Stimulated activated CD4-positive, alpha-beta T cell treated with anti-CD3 and anti-CD28 coated beads, Interleukin-12 subunit alpha, Interleukin-12 subunit beta, amount 100 ng/mL, for 48 hours (primary cell): ENCODE measurements at places on chromosomes 3 and 15.

DNA sequence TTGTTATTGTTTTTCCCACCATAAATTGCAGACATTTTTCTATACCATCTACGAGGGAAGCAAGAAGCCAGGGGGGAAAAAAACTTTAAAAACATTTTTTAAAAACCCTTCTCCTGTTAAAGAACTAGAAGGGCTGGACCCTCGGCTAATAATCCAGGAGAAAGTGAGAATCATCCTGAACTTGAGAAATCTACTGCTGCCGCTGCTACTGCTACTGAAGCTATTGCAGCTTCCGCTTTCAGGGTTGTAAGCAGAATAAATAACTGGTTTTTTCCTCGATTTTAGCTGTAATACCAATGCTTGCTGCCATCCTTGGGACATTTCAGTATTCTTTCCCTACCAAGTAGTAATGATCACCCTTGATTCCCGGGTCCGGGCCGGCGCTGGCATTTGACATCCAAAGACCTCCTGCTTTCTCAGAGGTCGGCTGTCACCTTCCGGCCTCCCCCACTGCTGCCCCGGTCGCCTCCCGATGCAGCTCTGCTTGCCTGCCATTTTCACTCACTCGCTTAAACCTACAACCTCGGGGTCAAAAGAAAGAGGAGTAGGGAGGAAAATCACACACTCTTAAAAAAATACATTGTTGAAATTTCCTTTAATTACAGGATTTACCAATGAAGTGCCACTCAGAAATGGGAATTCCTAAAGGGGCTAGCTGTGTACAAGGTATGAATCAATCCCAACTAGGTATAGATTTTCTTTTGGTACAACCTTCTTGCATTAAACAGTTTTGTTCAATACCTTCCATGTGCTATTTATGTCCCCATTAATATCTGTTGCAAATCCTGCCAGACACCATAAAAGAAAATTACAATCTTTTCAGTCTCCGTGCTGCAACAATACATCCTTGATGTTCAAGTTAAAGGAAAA is 674 bp upstream of the MECOM start:
- no peak for DNase-seq

DNA sequence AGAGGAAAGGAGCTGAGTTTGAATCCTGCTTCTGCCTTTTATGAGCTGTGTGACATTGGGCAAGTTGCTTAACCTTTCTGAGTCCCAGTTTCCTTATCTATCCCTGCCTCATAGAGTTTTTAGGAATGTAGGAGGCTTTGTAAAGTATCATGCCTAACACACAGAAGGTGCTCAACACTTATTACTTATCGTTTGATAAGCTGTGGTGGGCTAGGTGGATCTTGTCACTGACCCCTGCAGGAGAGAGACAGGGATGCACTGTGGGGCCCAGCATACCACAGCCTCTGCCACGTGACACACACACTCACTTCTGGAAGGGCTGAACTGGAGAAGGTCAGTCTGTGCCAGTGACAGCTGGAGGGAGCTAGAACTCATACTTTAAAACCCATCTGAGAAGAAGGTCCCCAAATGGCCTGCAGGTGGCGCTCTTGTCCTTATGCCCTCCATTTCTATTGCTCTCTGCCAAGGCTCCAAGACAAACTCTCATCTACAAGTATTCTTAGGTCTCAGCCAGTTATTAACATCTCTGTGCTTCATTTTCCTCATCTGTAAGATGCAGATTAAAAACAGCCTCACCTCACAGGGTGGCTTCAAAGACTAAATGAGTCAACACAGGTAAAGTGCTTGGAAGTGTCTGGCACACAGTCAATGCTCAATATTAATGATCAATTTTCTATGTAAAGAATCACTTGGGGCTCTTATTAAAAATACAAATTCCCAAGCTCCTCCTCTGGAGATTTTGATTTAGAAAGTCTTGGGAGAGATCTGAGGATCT is 57.5 kb upstream of the HACD2 start:
- DNase-seq, result peak; percentile 35

GRCh38 chr3:42773409-42773751 is 327 bp upstream of the CCDC13 start:
- DNase-seq, result no peak

DNA sequence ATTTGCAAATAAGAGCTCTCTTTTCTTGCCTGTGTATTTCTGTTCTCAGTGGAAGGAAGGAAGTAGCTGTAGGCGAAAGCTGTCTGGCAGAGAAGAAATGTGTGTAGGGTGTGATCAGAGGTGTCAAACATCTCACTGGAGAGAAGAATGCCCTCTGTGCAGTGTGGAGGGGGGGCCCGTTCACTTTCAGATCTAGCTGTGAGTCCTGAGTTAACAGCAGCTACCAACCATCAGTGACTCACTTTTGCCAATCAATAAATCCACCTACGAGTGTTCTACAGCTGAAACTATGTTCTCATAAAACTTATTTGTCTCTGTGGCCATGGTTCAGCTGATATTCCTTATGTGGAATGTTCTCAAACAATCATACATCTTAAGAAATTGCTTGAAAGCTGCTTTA is 103.7 kb downstream of the FRMD4B start:
- peak; percentile 67 for DNase-seq

DNA sequence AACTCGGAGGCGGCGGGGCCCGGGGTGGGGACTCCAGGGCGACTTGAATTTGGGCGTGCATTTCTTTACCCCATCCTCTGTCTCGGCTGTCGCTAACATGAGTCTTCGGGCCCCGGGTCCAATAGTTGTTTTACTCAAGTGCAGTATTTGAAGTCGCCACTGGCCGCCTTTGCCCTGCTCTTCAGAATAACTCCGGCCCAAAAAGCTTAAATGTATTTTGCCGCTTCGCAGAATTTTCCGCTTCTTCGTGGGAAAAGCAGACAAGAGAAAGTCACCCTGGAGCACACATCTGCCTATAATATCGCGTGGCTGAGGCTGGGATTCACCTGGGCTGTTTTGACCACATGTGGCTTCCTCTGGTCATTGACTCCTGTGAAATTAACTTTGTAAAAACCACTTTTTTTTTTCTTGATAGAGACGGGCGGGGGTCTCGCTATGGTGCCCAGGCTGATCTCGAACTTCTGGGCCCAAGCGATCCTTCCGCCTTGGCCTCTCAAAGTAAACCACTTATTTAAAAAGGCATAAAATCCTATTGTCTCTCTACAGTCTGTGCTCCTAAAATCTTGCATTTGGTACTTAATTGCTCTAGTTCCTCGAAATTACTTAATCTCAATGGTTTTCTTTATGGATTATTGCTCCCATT is 676 bp downstream of the CNOT10 start:
- DNase-seq, result no peak

DNA sequence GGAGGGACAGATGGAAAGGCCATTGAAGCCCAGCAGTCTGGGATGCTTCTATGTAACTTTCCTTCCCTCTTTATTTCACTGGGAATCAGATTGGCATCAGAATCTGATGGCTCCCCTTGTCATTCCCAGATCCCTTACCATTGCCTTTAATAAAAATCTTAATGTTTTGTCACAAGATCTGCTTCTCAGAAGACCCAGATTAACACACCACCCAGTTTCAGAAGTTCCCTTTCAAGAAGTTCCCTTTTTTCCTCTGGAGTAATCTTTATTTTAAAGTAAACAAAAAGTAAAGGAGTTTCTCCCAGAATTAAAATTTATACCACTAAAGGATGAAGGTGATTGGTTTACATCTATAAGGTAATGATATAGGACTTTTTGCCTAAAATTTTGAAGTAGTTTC is 76.4 kb downstream of the UBR1 start:
- DNase-seq, result no peak

- no peak for DNase-seq
Observed at GRCh38 chr3:125011941-125012340, 43.9 kb downstream of the HEG1 start.

DNA sequence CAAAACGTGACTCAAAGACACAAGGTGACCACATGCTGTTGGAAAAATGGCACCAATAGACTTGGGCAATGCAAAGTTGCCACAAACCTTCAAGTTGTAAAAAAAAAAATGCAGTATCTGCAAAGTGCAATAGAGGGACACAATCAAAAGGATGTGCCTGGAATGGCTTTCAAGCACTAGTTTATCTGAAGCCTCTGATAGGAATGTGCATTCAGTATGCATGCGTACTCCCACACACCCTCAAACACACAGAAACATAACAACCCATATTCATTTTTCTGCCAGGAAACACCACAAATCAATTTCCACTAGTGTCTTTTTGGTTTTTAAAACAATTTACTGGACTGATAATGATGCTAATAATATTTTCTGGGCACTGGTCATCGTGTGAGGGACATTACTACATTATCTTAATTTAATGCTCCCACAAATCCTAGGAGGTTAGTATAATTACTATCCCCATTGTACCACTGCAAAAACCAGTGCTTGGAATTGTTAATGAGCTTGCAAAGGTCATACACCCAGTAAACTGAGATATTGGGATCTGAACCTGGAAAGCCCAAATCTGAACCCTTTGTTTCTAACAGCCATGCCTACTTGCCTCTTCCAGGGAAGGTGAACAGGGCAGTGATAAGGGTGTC is 298.7 kb downstream of the MAGI1 start:
- DNase-seq, result no peak

DNA sequence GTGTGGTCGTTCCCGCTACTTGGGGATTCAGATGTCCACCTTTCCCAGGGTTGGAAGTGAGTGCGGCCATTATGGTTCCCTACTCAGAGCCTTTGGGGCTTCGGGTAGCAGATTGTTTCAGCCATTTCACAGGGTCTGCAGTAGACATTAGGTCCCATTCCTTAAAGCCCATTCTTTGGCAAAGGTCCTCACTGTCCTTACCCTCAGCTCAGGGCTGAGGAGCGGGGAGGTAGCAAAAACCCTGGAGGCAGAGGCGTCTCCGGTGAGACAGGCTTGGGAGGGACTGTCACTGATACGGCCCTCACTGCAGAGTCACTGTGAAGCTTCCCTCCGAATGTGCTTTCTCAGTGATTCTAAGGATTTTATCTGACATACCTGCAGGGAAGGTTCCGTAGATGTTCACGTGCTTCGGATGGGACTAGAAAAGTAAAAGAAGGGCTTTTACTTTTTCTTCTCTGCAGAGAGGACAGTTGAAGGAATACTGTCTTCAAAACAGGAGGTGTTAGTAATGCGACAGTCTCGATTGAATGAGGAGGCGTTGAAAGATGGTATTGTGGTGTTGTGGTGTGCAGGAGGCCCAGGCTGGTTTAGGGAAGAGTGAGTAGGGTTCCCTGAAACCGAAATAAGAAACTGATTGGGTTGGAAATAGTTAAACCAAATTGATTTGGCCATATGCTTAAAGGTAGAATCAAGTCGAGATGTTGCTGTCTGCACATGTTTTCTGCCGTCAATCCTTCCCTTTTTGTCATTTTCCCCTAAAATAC is 630 bp downstream of the ATP6V1A start:
- peak; percentile 43 for DNase-seq
